ENCODE measurements at places on chromosomes 11 and 22.

- DNase-seq: no peak
Measured at GRCh38 chr22:38298312-38299005, 18.8 kb downstream of the CSNK1E start.

- no peak for DNase-seq
Measured at GRCh38 chr11:12506404-12506921, 129.1 kb downstream of the PARVA start.

GRCh38 chr22:37505565-37505964, 13.7 kb downstream of the CARD10 start:
- DNase-seq: no peak

DNA sequence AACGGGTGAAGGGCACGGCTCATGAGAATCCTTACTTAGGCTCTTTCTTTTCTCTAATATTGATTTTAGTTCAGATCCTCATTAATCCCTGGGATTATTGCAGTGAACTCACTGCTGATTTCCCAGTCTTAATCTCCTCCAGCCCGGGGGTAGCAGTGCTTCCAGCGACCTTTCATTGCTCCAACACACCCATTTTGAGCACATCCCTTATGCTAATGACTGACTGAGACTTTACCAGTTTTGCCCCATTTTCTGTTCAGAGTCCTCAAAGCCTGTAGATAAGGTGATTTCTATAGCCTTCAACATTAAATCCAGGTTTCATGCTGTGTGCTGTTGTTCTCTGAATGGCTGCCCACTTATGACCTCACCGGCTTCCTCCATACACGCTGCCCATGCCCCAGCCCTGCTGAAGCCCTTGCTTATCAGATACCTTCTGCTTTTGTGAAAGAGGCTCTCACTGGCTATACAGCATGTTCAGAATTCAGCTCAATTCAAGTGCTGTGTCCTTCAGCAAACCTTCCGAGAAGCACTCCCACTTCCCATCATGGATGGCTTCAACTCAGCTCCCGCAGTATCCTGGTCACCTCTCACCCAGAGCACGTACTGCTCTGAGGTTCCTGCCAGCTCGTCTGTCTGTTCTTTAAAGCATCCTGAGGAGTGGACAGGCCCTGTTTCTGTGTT, 49.0 kb downstream of the PPFIA1 start:
- DNase-seq: no peak

DNA sequence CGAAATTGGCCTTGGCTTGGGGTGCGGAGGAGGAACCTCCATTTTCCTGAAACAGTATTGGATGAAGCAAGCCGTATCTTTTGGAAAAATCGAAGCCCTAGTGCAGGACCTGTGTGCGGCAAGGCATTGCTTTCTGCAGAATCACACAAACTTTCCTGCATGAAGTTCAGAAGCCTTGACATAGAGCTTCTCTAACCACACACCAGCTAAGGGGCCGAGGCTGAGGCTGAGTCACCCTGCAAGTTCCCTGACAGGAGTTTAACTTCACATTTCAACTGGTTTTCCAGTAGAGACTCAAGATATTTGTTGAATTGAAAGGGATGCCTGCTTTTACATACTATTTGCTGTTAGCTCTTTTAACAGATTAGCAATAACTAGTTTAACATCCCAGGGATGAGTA, 67.8 kb downstream of the TCF20 start:
- DNase-seq: no peak

DNA sequence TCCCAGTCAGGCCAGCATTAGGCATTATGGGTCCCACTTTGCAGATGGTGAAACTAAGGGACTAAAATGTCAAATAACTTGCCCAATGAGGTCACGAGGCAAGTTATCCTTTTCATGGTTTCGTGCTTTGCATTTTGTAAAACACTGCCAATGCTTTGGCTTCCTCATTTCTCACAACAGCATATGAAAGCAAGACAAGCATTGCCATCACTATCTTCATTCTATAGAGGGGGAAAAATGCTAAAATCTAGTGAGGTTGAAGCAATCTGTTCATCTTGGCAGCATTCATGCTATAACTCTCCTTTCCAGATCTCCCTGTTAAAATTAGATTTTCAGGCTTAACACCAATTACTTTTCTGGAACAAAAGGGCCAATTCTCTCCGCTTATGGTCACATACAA, 14.8 kb downstream of the FAM181B start:
- DNase-seq: no peak

- no peak for DNase-seq
Measured at GRCh38 chr22:22235558-22235957, 9.0 kb upstream of the VPREB1 start.

DNA sequence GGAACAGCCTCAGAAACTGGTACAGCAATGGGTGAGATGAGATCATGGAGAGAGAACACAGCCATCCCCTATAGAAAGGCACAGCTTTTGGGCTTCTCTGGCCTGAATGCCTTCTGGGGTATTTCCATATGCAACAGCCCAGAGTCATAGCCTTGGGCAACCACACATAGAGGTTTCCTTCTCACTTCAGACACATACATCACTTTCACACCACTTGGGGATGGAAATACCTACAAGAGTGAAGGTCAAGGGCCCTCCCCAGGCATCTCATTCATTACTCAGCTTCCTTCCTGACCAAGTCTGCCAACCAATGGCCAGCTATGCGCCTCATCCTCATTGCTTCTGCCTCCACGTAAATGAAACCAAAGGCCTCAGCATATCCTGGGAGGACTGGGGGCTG, 17.7 kb upstream of the OLFML1 start:
- DNase-seq: no peak

DNA sequence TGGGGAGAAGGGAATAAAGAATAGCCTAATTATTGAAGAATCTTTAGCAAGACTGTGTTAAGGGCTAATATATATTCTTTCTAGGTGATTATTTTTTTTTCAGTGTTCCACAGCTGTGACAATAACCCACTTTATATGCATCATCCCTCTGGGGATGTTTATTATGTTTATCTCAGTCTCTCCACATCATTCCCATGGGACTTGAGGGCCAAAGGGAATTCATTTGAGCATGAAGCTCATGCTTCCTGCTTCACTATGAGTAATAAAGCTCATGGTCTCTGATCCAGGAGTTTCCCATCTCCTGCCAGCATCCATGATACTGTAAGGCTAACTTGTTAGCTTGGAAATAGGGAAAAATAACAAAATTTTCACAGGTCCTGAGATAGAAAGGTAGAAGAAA, 1888.4 kb downstream of the LRRC4C start:
- no peak for DNase-seq

DNA sequence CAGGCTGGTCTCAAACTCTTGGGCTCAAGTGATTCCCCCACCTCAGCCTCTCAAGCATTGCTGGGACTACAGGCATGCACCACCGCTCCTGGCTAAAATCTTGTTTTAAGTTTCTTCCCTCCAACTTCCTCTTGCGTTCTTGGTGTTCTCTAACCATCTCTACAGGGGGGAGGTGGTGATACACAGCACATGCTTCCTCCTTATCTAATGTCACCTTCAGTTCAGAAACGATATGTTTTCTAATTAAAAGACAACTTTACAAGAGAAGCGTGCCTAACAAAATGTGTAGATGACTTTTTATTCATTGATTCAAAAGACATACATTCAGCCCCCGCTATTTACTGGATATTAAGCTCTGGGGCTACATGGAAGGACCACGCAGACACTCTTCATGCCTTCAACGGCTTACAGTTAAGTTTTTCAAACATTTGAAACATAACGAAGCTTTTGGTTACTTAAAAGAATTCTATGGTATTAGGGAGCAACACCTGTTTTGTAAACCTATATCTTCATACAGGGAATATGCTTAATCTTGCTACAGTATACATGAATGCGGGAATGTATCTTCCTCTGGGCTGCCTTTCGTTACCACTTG, 933 bp upstream of the DLAT start:
- DNase-seq: no peak

Data from putamen (tissue), 1 donor.